ENCODE measurements at places on chromosomes 16 and 17.

DNA sequence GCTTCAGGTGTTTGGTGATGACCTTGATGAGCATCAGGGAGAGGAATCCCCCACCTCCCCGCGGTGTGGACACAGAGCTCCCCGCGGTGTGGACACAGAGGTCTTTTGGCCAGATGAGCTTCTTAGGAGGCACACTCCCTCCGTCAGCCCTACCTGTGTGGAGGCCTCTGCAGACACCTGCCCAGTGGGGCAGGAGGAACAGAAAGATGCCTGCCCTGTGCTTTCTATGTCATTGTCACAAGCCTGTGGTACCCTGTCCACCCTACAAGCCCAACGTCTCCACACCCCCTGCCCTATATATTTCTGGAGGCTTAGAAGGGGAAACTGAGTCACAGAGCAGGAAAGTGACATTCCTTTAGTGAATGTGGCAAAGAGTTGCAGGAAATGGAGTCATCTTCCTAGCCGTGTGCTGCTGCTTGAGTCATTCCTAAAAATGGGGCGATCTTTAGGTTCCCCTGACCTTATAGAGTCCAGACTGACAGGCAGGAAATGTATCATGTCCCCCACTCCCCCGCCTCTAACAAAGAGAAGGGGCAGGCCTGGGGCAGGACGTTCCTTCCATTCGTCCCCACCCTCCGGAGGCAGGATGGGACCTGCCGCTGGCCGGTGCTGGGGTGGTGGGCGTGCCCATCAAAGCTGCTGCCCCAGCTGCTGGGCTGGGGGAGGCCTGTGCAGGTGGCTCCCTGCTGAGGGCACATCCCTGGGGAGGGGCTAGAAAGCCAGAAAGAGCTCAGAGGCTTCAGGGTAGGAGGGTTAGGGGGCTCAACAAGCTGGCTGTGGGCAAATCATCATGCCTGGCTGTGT, 1.0 kb upstream of the C16orf74 start:
- DNase-seq, result no peak

- DNase-seq, result no peak
These were observed 800.0 kb downstream of the KCNJ18 start for GRCh38 chr17:22492331-22492730.

- no peak for DNase-seq
These were observed 2.1 kb downstream of the TXNDC11 start for GRCh38 chr16:11740567-11740966.

- no peak for DNase-seq
These were observed 1.4 kb downstream of the DNASE1L2 start for GRCh38 chr16:2237493-2238149.

DNA sequence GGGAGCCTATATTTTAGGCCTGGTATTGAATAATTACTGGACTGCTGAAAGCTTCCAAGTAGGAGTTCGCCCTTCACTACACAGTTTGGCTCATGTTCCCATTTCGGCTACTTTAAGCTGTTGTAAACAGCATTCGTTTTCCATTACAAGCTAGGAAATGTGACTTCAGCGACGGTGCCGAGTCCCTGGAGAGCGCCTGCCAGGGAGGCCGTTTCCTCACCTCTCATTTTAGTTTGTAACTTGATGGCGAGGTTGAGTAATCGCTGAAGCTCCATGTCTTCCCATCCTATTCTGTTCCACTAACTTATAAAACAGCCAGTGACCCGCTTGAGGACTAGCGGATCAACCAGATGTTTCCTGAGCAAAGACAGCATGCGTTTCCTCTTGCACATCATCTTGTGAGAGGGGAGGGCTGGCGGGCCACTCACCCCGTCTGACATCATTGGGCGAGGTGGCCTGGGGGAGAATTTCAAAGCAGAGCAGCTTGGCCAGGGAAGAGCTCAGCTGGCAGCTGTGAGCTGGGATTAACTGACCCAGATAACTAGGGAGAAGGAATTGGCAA, 32.9 kb downstream of the PCTP start:
- DNase-seq, result no peak

DNA sequence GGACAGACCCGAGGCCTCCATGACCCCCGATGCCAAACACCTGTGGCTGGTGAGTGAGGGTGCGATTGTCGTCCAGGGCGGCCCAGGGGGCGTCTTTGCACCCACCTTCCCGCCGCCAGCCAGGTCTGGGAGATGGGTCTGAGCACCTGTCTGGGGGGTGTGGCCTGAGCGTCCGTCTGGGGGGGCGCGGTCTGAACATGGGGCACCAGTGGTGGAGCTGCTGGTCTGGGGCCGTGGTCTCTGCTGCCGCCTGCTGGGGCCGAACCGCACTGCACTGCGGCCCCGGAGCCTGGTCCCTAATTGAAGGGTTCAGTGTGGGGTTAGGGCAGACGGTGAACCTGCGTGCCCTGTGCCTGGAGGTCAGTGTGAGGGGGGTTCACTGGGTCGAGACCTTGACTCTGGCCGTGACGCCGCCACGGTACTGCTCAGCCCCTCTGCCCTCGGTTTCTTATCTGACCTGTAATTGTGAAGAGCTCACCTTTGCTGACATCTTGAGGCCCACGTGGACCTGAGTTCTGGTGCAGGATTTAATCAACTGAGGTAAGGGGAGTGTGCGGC, 12.6 kb upstream of the TCF25 start:
- peak; percentile 58 for DNase-seq

DNA sequence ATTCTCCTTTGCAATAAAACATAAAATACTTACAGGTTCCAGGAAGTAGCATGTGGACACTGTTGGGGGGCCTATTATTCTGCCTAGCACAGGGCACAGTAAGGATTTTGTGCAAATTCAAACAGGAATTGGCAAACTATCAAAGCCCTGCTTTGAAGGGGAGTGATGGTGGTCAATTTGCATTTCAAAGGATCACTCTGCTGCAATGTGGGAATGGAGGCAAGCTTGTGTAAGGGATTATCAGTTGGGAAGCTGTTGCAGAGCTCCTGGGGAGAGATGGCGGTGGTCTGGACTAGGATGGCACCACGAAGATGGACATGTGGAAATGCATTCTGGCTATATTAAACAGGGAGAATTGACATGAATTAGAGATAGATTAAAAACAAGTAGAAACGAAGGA, 990.7 kb upstream of the RBFOX1 start:
- DNase-seq, result no peak
